CD4-positive, alpha-beta T cell (primary cell): ENCODE measurements at places on chromosomes 2 and 18. TPM values are rescaled to one million over a fixed set of nuclear protein-coding genes. Genes with fewer than 3 reads are reported as not detected.

Gene CYS1
- total RNA-seq: not detected

DNA sequence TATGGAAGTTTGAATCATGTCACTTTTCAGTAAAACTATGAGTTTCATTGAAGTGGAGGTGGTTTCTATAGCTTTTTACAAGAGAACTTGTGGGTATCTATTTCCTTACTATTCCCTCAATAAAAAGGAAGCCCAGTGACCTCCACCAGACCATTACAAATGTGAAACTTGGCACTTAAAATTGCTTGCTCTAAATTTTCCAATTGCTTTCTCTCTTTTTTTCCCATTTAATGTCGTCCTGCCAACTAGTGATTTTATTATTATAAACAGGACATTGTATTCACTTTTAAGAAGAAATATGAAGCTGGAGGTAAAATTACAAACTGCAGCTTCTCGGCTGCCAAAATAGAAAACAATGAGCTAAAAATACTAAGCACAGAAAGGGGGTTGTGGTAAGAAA lies 208.2 kb upstream of the ALPP start:
- no peaks in the 10 kb centered on the region for H3K27me3 ChIP-seq
- no peaks in the 10 kb centered on the region for H3K4me1 ChIP-seq
- no peak overlapping the region for H3K4me3 ChIP-seq
- no peak for DNase-seq
- no peak overlapping the region for H3K27ac ChIP-seq

GRCh38 chr2:197205585-197206215 lies 104.9 kb downstream of the ANKRD44 start:
- peak overlapping the region; percentile 28 for H3K4me3 ChIP-seq
- peak overlapping the region; percentile 84 for H3K27ac ChIP-seq
- peak; percentile 65 for DNase-seq
- H3K27me3 ChIP-seq: no peaks in the 10 kb centered on the region

Gene TNS1
- 0.25 TPM for total RNA-seq

GRCh38 chr2:53575721-53576124 lies 191.9 kb upstream of the CHAC2 start:
- no peak overlapping the region for H3K4me3 ChIP-seq
- no peak overlapping the region for H3K27ac ChIP-seq
- DNase-seq: no peak
- no peaks in the 10 kb centered on the region for H3K27me3 ChIP-seq

DNA sequence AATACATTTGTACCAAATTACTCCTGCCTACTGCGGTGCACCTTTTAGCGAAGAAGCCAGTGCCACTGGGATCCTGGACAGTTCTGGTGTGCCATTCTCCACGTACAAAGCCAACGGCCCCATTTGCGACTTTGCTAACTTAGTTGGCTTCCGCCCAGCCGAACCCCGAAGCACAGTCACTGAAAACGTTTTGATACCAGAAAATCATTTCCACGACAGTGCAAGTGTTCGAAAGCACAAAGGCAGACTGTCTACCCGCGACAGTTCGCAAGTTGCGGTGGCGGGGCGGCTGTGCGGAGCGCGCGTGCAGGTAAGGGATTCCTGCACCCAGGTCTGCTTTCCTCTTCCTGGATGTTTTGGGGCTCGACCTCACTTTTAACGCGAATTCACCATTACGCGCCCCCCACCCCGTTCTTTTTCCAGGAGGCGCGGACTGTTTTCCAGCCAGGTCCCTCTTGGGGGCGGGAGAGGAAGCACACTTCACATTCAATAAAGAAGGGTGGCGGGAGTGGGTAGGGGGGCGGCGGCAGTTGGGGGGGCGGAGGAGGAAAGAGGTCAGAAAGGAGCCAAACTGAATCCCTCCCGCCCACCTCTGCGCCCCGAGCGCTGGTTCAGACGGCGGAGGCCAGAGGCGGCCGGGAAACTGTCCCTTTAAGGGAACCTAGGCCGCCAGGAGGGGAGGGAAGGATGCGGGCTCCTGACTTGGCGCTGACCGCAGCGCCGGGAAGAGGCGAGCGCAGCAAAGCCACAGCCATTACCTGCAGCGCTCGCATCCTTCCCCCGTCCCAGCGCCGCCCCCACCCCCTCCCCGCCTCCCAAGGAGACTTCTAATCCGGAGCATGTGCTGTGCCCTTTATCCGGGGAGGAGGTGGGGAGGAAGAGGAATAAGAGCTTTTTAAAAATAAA lies 107.4 kb upstream of the KCTD1 start:
- no peaks in the 10 kb centered on the region for H3K36me3 ChIP-seq
- DNase-seq: no peak
- H3K4me3 ChIP-seq: no peak overlapping the region
- H3K27me3 ChIP-seq: peaks cover 61% of the 10 kb centered on the region

GRCh38 chr2:112824694-112825085 lies 11.9 kb downstream of the IL1B start:
- H3K36me3 ChIP-seq: no peaks in the 10 kb centered on the region
- no peaks in the 10 kb centered on the region for H3K27me3 ChIP-seq
- H3K27ac ChIP-seq: no peak overlapping the region
- DNase-seq: no peak

DNA sequence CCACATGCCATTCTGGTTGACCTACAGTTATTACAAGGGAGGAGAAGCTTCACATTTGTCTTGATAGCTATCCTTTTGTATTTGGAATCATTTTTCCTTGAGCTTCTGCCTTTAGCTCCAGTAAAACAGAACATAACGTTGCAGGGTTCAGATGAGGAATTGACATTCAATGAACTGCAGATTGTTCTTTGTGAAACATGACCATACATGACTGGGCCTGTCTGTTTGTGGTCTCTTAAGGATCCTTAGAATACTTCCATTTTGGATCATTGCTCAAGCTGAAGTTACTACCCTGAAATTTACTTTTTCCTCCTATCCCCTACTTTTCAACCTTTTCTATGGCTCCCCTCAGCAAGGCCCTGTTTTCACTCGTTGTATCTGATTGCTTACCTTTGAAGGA lies 1281.7 kb upstream of the CELF4 start:
- no peak overlapping the region for H3K4me3 ChIP-seq
- no peak for DNase-seq
- no peaks in the 10 kb centered on the region for H3K4me1 ChIP-seq
- no peaks in the 10 kb centered on the region for H3K36me3 ChIP-seq
- no peaks in the 10 kb centered on the region for H3K27me3 ChIP-seq

Gene ANTXR1
- total RNA-seq: not detected

GRCh38 chr2:206443735-206444527 lies 599 bp downstream of the ADAM23 start:
- H3K27ac ChIP-seq: no peak overlapping the region
- H3K4me1 ChIP-seq: peaks cover 17% of the 10 kb centered on the region
- H3K27me3 ChIP-seq: peaks cover 43% of the 10 kb centered on the region
- no peaks in the 10 kb centered on the region for H3K36me3 ChIP-seq

Gene CNDP1
- 0.25 TPM for total RNA-seq

Gene CHRNA1
- 0.17 TPM for total RNA-seq

Gene SERPINB4
- total RNA-seq: not detected

Gene UGT1A8
- total RNA-seq: not detected

DNA sequence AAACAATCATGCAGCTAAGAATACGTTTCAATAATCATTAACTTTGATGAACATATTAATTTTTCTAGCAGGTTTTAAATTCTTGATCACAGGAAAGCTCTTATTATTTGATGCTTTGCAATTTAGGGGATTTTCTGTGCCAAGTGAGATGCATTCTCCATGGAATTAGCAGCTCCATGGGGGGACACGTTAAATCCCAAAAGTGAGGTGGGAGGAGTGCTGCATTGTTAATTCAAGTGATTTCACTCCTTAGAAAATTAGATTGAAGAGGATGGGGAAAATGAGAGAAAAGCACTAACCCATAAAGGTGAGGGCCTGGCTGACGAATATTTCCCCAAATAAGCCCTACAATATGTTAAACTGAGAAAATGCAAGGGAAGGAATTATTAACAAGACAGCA lies 69.2 kb downstream of the ACVR1C start:
- H3K4me1 ChIP-seq: no peaks in the 10 kb centered on the region
- no peak overlapping the region for H3K4me3 ChIP-seq
- H3K27ac ChIP-seq: no peak overlapping the region
- no peaks in the 10 kb centered on the region for H3K27me3 ChIP-seq
- H3K36me3 ChIP-seq: no peaks in the 10 kb centered on the region
- DNase-seq: no peak
